Activated CD4-positive, alpha-beta T cell treated with anti-CD3 and anti-CD28 coated beads, Interleukin-2, amount 50 U/mL, for 1 hour (primary cell): ENCODE measurements at places on chromosomes 5 and 9.

DNA sequence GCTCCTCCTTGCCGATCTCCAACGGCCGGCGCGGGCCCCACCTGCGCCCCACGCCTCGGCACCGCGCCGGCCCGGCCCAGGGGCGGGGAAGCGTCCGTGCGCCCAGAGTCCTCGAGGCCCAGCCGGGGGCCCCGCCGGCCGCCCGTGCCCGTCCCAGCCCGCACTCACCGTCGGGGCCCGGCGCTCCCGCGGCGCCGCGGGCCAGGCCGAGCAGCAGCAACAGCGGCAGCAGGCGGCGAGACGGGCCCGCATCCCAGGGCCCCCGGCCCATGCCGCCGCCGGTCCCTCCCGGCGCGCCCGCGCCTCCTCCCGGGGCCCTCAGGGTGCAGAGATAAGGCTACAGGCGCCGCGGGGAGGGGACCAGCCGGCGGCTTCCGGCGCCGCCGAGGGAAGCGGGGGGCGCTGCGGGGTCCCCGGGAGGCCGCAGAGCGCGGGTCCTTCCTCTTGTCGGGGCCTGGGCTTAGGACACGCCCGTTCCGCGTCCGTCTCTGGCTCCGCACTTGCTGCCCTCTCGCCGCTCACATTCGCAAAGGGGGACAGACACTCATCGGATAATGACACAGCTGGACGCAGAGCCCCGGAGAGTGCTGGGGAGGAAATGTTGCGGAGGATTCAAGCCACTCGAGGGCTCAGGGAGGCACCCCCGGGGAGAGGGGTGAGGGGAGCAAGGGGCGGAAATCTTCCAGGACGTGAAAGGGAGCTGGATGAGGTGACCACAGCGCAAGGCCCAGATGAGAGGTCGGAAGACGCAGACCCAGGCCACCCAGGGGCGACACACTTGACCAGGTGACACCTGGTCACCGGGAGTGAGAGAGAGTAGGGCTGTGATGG, at the start of gene SUSD1:
SUSD1 (minus strand) TSS at position 333 of the 831 bp plus-strand sequence; CDS start at position 271, 62 bp downstream.
- peak; percentile 35 for DNase-seq

- no peak for DNase-seq
These were observed 7.4 kb downstream of the EEIG1 start for GRCh38 chr9:127973169-127974000.

- DNase-seq = no peak
These were observed 832.1 kb upstream of the ZNF608 start for GRCh38 chr5:125578551-125578950.

DNA sequence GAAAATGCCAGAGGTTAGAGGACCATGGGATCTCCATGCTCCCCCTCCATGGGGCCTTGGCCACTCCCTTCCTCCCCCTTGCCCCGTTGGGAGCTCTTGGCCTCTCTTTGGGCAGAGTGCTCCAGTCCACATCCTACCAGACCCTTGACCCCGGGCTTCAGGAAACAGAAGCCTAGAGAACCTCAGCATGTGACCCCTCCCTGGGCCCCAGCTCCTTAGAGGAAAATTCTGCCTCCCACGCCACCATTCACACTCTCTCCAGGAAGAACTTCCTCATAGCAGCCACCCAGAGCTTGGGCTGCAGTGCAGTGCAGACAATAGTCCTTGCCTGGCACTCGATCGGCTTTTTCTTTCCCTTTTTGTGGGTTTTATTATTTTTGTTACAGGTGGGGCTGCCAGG, 6.0 kb downstream of the LHX6 start:
- DNase-seq = no peak

DNA sequence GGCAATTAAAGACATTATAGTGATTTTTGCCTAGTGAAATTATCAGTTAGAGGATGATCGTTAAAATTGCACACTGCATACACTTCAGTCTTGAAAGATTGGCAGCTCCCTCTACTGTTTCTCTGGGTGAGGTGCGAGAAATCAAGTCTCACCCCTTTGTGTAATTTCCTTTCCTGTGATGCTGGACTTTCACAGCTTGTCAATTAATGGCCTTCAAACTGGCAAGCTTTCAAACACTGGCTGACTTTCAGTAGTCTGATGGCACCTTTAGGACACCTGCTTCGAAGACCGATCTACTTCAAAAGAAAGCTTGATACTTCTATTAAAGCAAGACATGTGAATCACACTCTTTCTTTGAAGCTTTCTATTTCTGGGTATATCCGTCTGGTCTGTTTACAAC, 706.7 kb upstream of the PTPRD start:
- no peak for DNase-seq

GRCh38 chr5:761854-762710, 22.4 kb downstream of the ZDHHC11B start:
- no peak for DNase-seq

GRCh38 chr9:87708546-87708945, 17.4 kb upstream of the CTSL start:
- no peak for DNase-seq

DNA sequence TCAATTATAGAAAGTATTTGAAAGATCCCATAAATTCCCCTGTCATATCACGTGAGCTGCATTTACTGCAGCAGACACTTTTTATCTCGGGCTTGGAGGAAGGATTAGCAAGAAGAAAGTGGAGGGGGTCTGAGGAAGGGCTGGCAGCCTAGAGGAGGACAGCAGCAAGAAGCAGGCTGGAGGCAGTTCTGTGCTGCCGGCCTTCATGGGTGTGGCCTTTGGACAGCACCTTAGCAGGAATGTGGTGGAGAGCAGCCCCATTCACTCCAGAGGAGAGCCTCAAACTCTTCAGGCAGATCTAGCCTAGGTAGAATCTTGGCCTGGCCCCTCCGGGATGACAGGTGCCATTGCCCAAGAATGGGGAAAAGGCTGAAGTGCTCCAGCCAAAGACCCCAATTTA, 89.8 kb upstream of the GABRP start:
- no peak for DNase-seq

- DNase-seq = no peak
These were observed 287.0 kb upstream of the DAB2 start for GRCh38 chr5:39711821-39712220.

DNA sequence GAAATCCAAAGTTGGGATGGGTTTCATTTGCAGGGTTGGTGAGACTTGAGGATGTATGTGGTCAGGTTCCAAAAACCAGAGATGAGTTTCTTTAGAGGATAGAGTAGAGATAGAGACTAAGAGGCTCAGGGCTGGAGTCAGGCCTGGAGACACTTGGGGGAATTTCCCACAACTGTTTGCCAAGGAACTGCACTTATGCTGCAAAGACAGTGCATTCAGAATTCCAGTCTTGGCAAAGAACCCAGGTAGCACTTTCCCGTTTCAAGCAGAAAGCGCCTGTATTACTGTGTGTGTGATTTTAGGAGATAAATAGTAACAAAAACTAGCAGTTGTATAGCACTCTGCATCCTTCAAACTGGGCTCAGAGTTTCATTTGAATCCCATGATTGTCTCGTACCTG, 55.4 kb downstream of the SNCAIP start:
- no peak for DNase-seq

DNA sequence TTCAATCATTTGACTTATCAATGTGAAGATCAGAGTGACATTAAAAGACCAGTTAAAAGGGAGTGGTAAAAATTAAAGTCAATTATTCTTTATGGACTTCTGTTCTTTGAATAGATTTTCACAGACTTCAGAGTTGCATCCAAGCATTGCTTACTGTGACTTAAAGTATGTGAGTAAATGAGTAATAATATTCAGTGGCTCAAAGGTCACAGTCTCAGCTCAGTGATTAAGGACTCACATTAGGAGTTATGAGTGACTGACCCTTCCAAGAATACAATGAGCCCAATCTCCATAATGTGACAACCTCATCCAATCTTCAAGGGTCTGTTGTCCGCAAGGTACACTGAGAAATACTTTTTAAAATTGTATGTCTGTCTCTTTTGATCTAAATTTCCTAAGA, 811.2 kb downstream of the BRINP1 start:
- no peak for DNase-seq

DNA sequence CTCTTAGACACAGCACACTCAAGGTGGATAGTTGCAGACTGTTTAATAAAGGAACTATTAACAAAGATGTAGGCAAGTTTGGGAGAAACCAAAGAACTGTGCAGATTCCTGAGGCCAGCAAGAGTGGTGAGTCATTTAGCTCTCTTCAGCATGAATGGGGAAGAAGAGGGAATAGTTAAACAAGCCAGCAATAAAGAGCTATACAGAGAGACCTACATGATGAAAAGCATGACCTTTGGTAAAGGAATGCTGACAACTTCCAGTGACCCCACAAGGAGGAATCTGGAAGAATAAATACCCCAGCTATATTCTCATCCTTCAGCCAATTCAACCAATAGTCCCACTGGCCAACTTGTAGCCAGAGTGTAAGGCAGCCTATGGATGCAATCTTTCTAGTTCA, 706.0 kb upstream of the GRAMD2B start:
- DNase-seq = no peak

DNA sequence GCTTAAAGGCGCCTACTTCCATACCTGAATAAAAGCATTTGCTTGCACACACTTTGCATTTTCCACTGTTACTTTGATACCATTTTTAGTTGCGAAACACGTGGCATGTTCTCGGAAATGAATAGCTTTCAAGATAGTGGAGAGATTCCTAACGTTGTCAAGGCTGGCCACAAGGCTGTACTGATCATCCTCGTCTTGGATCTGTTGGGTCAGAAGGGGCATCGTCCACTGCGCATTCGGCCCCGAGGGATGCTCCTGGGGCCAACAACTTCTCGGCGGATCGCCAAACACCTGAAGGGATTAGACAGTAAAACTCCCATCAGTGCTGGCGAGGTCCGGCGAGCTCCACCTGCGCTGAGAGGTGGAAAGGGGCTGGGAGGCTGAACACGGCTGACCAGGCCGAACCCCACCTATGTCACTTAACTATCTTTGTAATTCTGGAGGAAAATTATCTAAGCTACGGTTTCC, 599 bp downstream of the RAD1 start:
- DNase-seq = peak; percentile 4

DNA sequence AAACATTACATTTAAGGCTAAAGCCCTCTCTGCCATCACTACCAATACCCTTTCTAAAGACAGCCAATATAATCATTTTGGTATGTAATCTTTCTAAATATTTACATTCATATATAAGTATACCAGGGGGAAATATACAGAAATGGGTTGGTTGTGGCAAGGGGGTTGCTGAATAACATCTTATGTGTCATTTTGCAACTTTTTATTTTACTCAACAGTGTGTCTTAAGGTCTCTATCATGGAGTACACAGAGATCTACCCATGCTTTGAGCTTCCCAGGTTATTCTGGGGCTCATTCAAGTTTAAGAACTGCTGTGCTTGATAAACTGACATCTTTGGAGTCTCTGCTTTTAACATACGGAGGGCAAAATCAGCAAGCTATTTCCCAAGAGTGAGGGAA, 7.4 kb upstream of the FAT2 start:
- DNase-seq = no peak

DNA sequence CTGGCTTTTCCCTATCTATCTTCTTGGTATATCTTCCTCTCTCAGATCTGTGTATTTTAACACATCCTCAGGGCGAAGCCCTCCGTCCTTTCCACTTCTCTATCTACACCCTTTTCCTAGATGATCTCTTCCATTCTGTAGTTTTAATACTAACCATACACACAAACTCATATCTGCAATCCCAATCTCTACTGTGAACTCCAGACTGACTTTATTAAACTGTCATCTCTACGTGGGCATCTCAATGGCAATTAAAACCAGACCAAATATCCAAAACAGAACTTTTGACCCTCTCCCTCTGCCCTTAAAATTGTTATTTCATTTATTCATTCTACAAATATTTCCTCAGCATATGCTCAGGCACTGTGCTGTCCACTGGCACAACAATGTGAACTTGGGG, 7.1 kb downstream of the FNIP1 start:
- DNase-seq = no peak

GRCh38 chr5:180606215-180606785, 15.0 kb upstream of the SCGB3A1 start:
- DNase-seq = no peak

DNA sequence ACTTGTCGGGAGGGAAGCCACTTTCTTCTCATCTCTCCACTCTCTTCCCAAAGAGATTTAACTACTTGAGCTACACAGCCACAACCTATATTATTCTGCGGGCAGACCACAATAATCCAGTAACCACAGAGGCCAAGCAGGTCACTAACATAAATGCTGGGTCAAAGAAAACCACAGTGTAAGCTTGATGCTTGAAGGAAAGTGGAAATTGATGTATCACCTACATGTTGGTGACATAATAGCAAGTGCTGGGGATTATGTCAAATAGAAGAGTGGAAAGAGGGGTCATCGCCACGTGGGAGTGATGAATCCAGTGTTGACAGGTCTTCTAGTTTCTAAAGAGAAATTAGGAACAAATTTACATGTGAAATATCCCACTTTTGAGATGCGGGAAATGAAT, 40.9 kb downstream of the RFK start:
- no peak for DNase-seq

DNA sequence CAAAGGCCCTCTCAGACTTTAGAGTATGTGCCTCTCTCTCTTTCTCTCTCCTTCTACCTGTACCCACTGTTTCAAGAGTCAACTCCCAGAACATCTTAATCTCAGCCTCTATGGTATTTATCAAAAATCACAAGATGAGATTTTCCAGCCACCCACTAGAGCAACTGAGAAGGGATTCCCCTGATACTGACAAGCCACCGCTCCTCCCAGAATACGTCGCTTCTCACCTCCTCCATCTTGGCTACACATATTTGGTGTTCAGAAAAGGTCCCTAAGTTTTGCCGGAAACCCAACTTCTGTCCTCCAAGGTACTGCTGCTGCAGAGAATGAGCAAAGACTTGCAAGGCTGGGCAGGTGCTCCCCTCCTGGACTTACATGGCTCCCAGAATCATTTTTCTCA, 6.1 kb downstream of the GARIN3 start:
- peak; percentile 29 for DNase-seq

GRCh38 chr5:3393122-3393919, 202.3 kb upstream of the IRX1 start:
- no peak for DNase-seq

DNA sequence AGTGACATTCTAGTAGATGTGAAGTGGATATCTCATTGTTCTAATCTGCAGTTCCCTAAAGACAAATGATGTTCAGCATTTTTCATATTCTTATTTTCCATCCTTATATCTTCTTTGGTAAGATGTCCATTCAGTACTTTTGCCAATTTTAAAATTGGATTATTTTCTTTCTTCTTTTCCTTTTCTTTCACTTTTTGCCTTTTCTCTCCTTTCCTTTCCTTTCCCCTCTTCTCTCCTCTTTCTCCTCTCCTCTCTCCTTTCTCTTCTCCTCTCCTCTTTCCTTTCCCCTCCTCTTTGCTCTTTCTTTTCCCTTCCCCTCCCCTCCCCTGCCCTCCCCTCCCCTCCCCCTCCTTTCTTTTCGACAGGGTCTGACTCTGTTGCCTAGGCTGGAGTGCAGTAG, 10.1 kb downstream of the ZFYVE16 start:
- DNase-seq = no peak
